Fibroblast of skin of abdomen (primary cell): ENCODE measurements at places on chromosomes 13 and 19.

- no peak for DNase-seq
Observed at GRCh38 chr13:91312324-91312723, 35.2 kb upstream of the MIR17HG start.

DNA sequence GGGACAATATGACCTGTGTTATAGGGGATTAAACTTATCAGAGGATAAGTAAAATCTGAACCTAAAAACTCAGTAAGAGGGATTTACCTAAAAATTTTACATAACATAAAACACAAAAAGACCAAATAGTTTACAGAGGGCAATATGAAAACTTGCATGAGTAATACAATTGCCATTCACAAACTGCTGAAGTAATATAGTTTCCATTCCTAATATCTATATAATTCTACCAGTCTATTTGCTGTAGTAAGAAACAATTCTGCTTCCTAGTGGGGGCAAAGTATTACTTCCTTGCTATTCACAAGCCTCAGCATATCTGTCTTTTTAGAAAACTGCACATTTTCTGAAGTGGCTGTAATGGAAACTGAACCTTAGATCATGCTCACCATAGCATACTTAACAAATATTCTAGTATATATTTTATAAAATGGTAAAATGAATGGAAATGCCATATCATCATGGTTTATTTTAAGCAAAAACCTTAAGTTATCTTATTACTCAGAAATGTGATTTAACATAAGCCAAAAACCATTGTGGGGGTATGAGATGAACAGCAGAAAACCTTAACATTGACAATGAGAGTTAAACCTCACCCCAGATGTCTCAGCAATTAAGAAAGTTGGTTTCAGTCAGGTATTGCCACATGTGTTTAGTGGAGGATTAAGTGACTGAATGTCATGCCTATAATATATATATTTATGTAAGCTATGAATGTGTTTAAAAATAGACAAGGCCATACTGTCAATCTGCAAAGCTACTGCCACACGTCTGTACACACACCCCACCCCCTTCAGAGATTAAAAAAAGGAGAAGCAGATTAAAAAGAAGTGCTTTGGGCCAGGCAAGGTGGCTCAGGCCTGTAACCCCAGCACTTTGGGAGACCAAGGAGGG lies 136.8 kb downstream of the MIPEP start:
- DNase-seq = peak; percentile 28

GRCh38 chr19:51422053-51422448 lies 4.6 kb upstream of the SIGLEC10 start:
- peak; percentile 60 for DNase-seq

DNA sequence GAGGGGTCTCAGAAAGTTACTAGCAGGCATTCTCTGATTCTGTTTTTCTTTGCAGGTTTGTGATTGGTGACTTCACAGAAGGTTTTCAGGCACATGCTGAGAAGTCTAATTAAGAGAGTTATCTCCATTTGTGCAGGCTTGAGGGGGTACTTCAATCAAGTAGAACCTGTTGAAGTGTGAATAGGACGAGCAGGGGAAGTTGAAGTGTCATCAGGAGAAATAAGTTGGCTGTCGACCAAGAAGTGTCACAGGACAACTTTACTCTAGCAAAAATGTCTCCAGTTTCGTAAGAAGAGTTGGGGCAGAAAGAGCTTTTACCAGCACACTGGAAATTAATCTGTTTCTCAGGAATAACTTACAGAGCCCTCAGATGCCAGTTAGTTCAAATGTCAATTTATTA lies 576.5 kb upstream of the SLITRK5 start:
- DNase-seq = no peak

DNA sequence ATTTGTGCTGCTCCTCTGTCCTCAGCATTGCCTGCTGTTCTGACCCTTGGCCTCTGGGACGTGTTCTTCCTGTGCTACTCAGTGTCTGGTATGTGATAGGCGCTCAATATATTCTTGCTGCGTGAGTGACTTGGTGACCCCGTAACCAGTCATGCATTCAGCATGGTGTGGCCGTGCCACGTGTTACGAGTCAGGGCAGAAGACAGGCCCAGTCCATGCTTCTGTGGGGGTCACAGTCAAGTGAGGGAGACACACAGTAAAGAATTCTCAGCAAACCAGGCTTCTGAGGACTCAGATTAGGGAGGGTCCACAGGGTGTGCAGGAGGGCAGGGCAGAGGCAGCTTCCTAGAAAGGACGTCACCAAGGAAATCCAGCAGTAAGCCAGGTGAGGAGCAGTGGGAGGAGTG lies 7.9 kb downstream of the PPP1R37 start:
- peak; percentile 28 for DNase-seq

DNA sequence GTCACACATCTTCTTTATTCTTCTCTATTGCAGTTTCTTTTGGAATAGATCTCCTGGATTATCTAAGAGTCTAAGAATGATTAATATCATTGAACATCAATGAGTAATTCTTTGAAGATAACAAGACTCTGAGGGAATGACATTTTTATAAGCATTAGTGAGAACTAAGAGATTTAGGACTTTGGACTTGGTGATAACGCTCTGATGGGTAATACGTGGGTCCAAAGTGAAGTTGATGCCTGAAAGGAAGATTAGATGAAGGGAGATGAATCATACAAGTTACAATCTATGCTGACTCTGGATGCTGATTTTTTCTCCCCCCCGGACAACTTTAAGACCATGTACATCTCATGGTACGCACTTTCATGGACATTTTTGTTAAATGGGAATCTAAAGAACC lies 364.5 kb downstream of the GPC5 start:
- DNase-seq = no peak

GRCh38 chr19:54478677-54479266 lies 5.7 kb upstream of the CDC42EP5 start:
- peak; percentile 52 for DNase-seq

DNA sequence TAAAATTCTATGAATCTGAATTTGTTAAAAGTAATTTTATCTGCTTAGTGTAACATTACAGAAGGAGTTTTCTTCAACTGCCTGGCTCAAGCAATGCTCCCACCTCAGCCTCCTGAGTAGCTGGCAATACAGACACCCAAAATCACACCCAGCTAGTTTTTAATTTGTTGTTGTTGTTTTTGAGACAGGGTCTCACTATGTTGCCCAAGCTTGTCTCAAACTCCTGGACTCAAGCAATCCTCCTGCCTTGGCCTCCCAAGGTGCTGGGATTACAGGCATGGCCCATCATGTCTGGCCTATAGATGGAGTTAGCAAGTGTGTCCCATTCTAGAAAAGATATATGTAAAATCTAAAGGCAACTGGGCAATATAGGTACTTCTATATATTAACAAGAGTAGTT lies 1580.4 kb upstream of the PRR20A start:
- DNase-seq = no peak

DNA sequence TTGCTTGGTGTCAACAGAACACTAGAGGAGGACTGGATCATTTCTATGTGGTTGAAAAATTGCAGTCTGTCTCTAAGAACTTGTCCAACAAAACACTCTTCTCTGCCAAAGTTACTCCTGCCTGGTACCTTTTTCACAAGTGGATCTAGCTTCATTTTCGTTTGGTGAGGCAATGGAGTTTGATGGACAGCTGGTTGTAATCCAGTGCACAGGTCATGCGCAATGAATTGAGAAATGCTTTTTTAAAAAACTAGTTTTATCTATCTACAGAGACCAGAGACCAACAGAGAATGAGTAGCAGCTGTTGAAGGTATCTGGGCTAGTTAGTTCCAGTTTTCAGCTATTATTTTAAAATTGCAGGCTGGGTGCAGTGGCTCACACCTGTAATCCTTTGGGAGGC lies 12.0 kb upstream of the KBTBD6 start:
- DNase-seq = no peak

- no peak for DNase-seq
Observed at GRCh38 chr13:106261450-106261849, 274.0 kb downstream of the EFNB2 start.
